ENCODE measurements at places on chromosomes 16 and 17.

GRCh38 chr17:4947411-4948165 is 742 bp downstream of the PFN1 start:
- DNase-seq, result no peak

DNA sequence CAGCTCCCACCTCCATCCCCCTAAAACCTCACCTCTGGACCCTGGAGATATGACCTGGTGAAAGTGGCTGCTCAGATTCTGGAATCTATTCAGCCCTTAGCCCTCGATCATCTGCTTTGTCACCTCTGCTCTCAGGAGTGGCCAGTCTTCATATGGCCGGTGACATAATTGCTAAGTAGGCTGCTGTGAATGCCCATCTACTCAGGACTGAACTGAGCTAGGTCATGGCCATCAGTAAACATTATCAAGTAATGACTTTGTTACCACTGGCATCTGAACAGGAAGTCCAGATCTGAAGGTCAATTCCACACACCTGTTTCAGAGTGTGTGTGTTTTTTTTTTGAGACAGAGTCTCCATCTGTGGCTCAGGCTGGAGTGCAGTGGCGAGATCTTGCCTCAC is 78.6 kb downstream of the CDK5R1 start:
- no peak for DNase-seq

DNA sequence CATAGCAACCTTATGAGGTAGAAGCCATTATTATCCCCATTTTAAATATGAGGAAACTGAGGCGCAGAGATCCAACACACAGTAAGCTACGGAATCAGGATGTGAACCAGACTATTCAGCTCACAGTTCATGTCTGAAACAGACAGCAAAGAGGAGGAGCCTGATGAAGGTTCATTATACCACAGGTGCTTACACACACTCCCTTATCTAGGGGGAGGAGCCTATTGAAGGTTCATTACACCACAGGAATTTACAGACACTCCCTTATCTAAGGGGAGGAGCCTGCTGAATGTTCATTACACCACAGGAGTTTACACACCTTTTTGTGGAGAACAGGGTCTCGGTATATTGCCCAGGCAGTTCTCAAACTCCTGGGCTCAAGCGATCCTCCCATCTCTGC is 21.9 kb downstream of the C16orf95 start:
- no peak for DNase-seq

- DNase-seq, result no peak
These were observed 27.0 kb upstream of the DHX8 start for GRCh38 chr17:43456661-43457361.

- no peak for DNase-seq
These were observed 15.7 kb upstream of the ATF7IP2 start for GRCh38 chr16:10370096-10370726.

GRCh38 chr16:87929986-87930385 is 6.3 kb downstream of the CA5A start:
- no peak for DNase-seq

DNA sequence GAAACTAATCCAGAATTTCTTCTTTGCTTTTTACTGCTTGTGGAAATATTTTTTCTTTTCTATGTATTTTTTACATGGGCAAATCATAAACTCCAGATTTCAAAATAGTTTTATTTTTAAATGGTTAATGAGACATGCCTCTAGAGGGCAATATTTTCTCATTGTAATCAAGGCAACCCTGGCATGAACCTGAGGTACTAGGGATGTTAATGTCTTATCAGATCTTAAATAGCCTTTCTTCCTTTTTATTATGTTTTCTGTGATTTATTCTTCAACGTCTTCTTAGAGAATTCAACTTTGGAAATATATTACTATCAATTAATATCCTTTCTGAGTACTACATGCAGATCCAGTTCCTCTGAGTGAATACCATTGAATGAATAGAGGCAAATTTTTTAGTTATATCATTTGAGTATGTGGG is 324.7 kb downstream of the BCAS3 start:
- peak; percentile 21 for DNase-seq

DNA sequence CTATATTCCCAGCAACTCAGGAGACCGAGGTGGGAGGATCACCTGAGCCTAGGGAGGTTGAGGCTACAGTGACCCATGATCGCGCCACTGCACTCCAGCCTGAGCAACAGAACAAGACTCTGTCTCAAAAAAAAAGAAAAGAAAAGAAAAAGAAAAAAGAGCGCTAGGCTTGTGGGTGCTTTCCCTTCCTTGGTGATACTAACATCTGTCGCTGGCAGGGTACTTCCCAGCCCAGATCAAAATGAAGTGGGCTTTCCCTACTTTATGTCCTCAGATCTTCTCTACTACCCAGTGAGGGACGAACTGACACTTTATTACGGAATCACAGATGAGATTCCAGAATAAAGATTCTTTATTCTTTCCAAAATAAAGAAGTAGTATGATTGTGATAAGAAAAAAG is 103.8 kb upstream of the NOL11 start:
- no peak for DNase-seq

GRCh38 chr16:67025210-67025550 is 3.8 kb upstream of the CBFB start:
- DNase-seq, result no peak

DNA sequence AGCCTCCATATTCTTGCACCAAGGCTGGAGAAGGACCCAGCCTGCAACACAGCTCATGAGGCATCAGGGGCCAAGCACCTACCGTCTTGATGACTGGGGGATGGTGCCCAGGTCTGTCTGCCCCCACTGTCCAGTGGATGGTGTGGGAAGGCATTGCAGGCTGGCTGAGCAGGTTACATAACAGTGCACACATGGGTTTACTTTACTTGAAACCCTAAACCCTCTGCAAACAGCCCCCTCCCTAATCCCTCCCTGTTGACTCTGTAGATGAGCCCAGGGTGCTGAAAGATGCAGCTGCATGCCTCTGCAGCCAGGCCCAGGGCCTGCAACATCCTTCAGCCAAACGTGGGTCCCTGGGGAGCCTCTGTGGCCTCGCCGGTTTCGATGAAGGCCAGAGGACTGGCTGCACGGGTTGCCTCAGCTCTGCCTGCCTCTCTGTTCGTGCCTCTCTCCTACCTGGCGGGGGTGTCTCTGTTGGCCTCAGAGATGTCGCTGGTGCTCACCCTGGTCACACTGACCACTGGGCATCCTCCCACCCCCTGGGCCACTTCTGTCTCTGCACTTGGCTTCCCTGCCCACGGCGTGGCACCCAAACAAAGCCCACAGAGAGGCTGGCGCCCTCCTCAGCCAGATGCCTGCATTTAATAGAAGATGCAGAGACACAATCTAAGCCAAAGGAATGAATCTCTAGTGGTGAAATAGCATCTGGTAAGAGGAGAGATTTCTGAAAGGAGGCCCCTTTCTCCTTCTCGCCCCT is 95.1 kb downstream of the METRNL start:
- no peak for DNase-seq

- DNase-seq, result no peak
These were observed 15.1 kb downstream of the BAIAP2 start for GRCh38 chr17:81049973-81050551.

Measured in retinal pigment epithelial cell (primary cell).